ENCODE measurements at places on chromosomes 5 and 9.

DNA sequence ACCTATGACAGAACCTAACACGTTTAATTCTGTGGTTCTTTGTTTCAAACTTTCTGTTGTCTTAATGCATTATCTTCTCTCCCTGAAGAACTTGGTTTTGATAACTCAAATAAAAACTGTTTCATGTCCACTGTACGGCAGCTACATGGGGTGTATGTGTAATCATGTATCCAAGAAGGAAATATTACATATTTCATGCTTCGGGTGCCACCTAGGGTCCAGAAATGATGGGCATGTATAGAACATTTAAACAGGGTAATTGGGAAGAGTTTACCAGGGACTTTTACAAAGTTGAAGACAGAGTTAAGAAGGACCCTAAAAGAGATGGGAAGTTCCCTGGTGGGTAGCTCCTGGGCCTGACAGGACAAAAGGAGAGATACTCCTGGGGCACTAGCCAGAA, 291.3 kb downstream of the FBXL7 start:
- DNase-seq: no peak

- no peak for DNase-seq
These were observed 33.2 kb downstream of the CDH6 start for GRCh38 chr5:31226651-31227050.

- no peak for DNase-seq
These were observed 515.2 kb downstream of the ZNF608 start for GRCh38 chr5:124231230-124231629.

DNA sequence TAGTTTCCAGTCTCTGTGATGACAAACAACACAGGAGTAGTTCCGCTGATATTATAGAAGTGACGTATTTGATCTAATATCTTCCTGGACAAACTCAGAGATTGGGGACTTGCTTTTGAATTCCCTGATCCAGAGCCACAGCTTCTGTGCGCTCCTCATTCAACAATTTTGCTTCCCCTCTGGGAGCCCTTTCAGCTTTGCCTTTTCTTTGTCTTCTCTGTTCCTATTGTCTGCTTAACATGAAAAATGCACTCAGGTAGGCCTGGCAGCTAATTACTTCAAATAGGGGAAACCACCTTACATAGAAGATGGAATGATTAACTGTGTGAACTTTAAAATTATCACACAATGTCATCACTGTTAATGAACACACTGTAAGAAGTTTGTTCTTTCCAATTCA, 192.9 kb downstream of the EPB41L4A start:
- no peak for DNase-seq

DNA sequence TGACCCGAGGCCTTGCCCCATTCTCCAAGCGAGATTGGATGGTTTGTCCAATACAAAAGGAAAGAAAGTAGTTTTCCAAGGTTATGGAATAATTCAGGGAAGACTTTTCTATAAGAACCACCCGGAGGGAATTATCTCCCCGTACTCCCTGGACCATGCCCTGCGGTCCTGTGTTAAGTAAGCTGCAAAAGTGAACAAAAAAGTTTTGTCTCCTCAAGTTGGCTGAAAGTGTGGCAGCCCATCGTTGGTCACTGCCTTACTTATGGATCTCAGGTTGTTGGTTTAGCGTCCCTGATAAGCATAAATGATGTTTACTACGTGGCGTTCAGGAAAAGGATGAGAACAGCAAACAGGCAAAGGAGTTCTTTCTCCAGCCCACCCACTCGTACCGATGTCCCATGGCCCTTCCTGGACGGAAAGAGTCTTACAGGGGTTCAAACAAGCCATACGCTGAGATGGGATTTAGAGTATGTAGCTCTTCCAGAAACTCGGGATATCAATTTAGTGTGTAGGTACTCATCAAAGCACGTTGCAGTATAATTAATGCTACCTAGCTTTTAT, 413 bp upstream of the AUH start:
- no peak for DNase-seq

- no peak for DNase-seq
These were observed 25.4 kb downstream of the IRF1 start for GRCh38 chr5:132465059-132465707.

GRCh38 chr5:38143384-38143783, 115.0 kb upstream of the EGFLAM start:
- no peak for DNase-seq

DNA sequence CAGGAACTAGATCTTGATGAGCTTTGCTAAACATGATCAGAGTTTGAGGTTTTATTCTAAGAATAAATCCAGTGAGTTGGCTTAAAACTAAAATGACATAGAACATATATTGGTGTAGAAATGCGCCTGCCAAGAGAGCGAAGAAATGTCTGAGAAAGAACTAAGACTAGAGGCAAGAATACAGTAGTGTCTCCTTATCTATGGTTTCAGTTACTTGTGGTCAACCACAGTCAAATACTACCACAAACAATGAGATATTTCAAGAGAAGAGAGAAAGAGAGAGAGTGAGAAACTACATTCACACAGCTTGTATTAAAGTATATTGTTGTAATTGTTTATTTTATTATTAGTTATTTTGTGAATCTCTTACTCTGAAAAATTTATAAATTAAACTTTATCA, 254.4 kb upstream of the CDH10 start:
- DNase-seq: no peak

GRCh38 chr5:179874536-179875292, 16.1 kb upstream of the MRNIP start:
- no peak for DNase-seq

DNA sequence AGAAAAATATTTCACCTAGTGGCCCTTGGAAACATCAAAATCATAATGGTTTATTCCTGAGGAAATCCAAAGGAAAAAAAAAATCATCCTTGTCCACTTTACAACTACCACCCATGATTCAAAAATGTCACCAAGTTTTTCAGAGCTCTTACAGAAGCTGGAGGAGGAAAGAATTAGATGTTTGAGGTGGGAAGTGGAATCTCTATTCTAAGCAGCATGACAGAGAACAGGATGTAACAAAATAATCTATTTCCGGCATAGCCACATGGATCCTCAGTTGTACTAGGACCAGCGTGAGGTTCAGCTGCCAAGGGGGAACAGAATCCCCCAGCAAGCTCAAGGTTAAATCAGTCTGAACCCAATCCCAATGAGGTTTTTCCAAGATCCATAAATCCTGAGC, 40.2 kb downstream of the FBXW11 start:
- DNase-seq: no peak

DNA sequence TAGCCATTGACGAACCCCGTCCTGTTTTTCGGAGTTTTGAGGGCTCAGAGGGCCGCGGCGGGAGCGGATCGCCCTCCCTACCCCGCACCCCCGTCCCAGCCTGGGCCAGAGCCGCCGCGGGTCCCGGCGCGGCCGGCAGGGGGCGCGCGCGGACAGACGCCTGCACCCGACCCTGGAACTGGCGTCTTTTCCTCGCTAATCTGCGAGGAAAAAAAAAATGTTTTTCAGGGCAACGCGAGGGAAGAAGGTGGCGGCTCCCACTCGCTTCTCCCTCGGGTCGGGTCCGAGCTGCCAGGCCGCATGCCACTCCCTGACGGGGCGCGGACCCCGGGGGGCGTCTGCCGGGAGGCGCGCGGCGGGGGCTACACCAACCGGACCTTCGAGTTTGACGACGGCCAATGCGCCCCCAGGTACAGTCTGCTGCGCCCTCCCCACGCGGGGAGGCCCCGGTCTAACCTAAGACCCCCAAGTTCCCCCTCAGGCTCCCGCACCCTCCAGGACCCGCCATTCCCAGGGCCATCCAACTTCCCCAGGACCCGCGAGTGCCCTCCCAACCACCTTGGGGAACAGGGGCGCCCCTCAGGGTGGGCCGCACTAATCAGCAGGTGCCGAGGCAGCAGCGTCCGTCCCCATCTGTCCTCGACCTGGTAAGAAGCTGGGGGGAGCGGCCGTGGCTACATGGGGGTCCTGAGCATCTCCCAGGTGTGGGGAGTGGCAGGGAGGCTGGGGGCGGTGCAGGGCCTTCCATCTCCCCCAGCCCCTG, at the start of gene KCNT1:
TSS of gene KCNT1 (plus strand) at position 227 of the 763 bp plus-strand sequence. CDS start at position 301, 74 bp downstream.
- DNase-seq: no peak

DNA sequence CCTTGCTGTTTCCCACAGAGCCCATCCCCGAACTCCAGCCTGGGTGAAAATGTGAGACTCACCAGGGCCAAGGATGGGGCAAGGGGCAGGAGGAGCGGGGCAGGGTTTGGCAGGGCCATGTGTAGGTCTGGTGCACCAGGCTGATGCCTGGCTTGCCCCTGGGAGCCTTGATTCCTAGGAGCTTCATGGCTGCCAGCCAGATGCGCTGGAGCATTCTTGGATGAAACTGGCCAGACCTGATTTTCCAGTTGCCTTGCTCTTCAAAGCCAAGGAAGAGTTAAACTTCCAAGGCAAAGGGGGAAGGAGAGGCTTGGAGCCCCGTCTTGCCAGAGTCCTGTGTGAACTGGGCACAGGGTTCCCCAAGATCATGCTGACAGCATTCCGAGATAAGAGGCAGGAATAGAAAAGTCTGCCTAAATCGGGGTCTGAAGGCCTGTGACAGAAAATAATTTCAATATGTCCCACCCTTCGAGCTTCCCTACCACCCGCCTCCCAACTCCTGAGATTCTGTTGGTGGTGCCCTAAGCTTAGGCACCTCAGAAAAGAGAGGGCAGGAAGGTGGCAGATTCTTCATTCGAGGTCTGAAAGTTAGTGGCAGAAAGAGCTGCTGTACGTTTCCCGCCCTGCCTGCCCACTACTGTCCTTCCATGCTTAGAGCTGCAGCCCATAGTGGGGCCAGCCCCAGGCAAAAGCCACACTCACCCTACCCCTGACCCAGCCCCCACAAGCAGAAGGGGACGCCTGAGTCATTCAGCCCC, 20.4 kb downstream of the FAT2 start:
- no peak for DNase-seq

DNA sequence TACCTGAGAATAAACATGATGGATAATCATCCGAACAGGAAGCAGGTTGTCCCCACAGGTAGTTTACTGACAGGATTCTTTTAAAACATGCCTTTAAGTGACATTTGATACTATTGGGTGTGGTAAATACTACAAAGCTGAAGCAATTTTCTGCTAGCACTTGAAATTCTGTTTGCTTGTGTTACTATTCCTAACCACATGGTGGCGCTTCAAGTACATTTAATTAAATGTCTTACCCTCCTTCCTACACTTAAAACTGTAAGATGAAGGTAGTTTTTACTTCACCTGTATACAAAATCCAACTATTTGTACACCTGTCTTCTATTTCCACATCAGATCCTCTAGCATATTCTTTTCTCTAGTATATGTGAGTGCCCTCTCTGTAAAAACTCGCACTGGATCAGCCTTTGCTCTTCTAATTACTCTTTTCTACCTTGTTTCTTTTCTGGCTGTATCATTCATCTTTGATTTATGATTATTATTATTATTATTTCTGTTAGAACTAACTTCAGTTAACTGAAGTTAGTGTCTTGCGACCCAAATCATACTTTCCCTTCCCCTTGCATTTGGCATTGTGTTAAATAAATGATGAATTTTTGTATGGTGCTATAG, 18.4 kb downstream of the SLC25A46 start:
- DNase-seq: no peak

GRCh38 chr5:60541980-60542379, 158.0 kb downstream of the DEPDC1B start:
- no peak for DNase-seq

GRCh38 chr5:116655431-116655830, 80.8 kb upstream of the SEMA6A start:
- DNase-seq: no peak

GRCh38 chr5:94395468-94395867, 222.9 kb downstream of the KIAA0825 start:
- no peak for DNase-seq

GRCh38 chr5:27252911-27253310, 214.5 kb upstream of the CDH9 start:
- no peak for DNase-seq

DNA sequence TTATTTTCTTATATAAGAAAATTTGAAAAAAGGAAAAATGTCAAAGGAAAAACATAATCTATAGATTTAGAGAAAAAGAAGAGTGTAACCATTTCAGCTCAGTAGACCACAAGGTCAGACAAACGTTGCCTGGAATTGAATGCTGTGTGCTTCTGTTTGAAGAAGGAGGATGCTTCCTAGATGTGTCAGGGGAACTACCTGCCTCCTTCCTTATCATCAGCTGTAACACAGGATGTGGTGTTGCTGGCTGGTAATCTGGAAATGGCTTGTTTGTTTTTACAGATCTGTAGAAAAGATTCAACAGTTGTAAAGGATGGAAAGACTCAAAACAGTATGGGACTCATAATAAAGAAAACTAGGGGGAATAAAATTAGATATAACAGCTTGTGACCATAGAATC, 160.7 kb upstream of the MEF2C start:
- no peak for DNase-seq

Measured in stimulated activated CD8-positive, alpha-beta memory T cell treated with anti-CD3 and anti-CD28 coated beads, Interleukin-4, amount 100 ng/mL, for 1 hour (primary cell).